ENCODE measurements at places on chromosomes 1 and 21. TPM values are rescaled to one million over a fixed set of nuclear protein-coding genes. Genes with fewer than 3 reads are reported as not detected.

Gene CFAP45
- total RNA-seq: 1.5 TPM

Gene PADI2
- total RNA-seq: 1.5 TPM

Gene ALPL
- 0.31 TPM for total RNA-seq

Gene LCK
- total RNA-seq: 0.07 TPM

Gene RBBP4
- 86.5 TPM for total RNA-seq

Gene IRF6
- 0.28 TPM for total RNA-seq

Gene RYR2
- total RNA-seq: 0.10 TPM

Gene ATP1A2
- total RNA-seq: not detected

Gene FLG
- total RNA-seq: under 0.01 TPM

Gene GPR37L1
- total RNA-seq: 0.15 TPM

Gene ACTRT2
- not detected for total RNA-seq

Gene FCGR3A
- total RNA-seq: not detected

Gene TMEM52
- 0.65 TPM for total RNA-seq

Gene ABCG1
- 2.1 TPM for total RNA-seq

Gene KRTAP6-3
- not detected for total RNA-seq

Gene PCP4
- total RNA-seq: not detected

Gene LY9
- 0.09 TPM for total RNA-seq

Gene PKP1
- total RNA-seq: not detected

Gene COL16A1
- total RNA-seq: 6.0 TPM

Gene ENO1
- 2,991 TPM for total RNA-seq

Gene TPTE
- not detected for total RNA-seq

Gene FAM43B
- 6.2 TPM for total RNA-seq

Gene VANGL2
- total RNA-seq: 1.2 TPM

Gene WDR64
- not detected for total RNA-seq

Gene FLVCR1
- total RNA-seq: 19.2 TPM

Gene BGLAP
- total RNA-seq: 0.46 TPM

Gene UBE2U
- total RNA-seq: not detected

Gene LRRC7
- total RNA-seq: not detected

Gene PLPPR5
- total RNA-seq: not detected

Gene TSPAN1
- 2.3 TPM for total RNA-seq

Gene CELA2A
- total RNA-seq: not detected

Gene FMOD
- total RNA-seq: 0.09 TPM

Gene LAPTM5
- total RNA-seq: 0.13 TPM

Gene OR2T2
- not detected for total RNA-seq

All from A549 treated with DMSO at 1 μM for 4 hours (cell line).